Central memory CD8-positive, alpha-beta T cell (primary cell): ENCODE measurements at places on chromosomes 2 and 18.

- no peak for DNase-seq
Measured at GRCh38 chr18:23730857-23731256, 41.6 kb downstream of the LAMA3 start.

- no peak for DNase-seq
Measured at GRCh38 chr2:219467736-219468075, 31.0 kb upstream of the GMPPA start.

DNA sequence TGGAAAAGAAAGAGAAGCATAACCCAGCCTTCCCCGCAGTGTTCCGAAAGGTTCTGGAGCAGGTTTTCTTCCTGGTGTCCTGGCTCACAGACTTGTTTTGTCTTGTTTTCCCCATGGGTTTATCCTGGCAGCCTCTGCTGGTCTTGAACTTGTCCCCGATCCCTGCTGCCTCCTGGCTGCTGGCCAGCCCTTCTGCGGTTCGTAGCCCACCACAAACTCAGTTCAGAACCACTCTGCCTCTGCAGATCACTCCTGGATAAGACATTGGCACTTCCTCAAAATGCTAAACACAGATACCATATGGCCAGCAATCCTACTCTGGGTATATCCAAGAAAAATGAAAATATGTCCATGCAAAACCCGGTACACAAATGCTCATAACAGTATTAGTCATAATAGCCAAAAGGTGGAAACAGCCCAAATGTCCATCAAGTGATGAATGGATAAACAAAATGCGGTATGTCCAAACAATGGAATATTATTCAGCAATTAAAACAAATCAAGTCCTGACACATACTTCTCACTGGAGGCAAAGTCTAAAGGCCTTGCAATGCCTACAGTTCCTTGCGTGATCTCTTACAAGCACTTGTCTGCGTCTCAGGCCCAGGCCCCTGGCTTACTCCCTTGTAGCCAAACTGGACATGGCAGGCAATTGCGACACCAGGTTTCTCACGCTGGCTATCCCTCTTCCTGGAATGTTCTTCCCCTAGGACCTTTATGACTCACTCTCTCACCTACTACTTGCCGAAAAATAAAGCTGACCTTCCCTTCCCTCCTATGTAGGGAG is 28.0 kb upstream of the ARHGEF4 start:
- no peak for DNase-seq

DNA sequence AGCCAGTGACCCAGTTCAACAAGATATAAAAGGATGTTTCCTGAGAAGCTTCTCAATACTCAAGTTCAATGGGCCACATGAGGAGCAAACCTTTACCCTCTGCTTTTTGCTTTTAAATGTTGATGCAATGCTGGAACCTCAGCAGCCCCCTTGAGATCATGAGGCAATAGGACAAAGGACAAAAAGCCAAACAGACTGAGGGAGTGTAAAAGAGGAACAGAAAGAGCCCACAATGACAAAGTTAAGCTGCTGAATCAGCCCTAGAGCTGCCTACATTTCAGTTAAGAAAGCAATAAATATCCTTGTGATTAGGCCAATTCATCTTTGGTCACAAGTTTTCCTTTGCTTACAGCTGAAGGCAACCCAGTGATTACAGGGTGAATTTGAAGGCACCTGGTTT is 76.9 kb downstream of the MRO start:
- DNase-seq, result no peak

DNA sequence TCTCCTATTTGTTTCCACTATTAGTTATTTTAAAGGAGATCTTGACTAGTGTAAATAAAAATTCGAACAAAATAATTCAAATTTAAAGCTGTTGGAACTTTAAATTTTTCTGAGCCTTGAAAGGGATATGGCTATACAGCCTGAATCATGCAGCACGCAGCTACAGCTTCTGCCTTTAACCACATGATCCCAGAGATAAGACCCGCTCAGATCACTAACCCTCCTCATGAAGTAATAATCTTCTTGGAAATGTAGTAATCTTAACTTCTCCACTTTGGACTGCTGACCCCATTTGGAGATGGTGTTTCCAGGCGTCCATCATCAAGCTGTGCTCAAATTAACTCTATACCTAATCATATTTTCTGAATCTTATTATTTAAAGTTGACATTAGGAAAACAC is 336.6 kb downstream of the DSC3 start:
- no peak for DNase-seq

DNA sequence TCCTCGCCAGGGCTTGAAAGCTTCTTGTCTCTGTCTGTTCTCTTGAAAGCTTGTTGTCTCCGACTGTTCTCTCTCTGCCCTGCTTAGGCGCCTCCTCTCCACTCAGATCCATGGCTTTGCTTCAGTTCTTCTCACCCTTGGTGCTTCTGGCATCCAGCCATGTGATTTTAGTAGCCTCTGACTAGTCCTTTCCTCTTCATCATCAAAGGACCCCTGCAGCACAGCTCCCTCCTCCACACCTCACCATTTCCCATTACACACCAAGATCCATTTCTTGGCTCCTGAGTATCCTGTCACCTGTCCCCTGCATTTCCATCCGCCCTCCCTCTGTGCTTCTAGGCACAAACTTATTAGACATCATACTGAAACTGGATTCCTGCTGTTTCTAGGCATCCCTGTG is 59.4 kb downstream of the ZNF236 start:
- no peak for DNase-seq

DNA sequence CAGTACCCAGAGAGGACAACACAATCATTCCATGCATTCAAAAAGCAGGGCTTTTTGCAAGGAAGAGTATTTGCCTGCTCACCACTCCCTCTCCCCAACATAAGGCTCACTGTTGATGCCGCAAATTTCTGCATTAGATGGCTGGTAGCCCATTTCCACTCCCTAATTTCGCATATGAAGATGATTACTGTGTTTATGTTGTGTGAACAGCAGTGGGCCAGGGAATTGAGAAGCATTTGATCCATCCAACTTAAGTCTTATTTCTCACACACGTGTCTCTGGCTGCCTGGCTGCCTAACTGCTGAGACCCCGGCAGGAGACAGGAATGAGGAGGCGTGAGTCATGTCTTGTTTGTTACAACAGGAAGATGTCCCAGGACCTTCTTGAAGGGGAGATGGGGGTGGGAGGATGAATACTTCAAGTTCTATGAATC is 294.1 kb downstream of the ALK start:
- no peak for DNase-seq

DNA sequence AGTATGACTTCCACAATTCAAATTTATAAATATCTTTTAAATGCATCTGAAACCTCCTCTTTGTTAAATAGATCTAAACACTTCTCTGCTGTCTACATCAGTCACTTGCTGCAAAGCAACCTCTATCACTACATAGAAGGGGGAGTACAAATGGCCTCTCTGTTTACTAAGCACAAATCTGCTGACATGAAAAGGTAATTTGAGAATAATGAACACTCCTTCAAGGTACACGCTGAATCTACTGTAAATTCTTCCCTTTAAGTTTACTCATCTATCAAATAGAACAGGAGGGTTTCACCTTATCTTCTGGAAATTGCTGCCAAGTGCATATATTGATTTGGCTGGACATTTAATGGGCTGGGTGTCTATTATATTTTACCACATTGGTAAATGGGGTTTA is 879.6 kb downstream of the SUCLG1 start:
- DNase-seq, result no peak

DNA sequence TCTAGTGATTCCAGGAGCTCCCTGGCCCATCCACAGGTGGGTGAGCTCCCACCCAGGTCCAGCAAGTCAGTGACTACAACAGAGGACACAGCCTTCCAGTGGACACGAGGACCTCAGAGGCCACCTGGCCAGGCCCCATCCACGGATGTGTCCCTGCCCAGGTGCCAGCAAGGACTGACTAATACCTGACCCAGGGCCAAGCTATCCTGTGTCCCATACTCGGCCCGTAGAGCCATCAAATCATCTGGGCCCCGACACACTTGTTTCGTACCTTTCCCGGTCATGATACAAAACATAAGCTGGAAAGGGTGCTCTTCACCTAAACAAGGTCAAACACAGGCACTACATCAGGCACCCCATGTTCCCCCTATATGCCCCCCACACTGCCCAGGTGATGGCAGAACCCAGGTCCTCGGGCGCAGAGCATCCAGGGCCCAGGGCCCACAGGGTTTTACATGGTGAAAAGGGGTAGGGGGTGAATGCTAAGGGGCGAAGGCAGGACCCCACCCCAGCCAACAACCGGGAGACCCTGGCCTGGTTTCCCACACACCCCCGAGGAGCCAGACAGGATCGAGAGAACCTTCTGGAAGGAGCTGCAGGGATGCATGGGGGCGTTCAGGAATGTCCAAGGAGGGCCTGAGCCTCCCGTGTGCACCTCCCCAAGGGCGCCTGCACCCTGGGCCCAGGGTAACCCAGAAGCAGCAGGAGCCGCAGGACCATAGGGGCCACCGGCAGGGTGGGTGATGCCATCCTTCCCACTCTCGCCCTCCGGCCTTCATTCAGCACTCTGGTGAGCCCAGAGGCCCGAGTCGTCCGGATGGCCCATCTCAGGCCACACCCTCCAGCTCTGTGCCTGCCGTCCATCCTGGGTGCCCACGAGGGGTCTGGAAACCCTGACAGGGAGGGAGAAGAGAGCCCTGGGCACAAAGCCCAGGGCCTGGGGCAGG is 94.3 kb downstream of the HDAC4 start:
- no peak for DNase-seq

DNA sequence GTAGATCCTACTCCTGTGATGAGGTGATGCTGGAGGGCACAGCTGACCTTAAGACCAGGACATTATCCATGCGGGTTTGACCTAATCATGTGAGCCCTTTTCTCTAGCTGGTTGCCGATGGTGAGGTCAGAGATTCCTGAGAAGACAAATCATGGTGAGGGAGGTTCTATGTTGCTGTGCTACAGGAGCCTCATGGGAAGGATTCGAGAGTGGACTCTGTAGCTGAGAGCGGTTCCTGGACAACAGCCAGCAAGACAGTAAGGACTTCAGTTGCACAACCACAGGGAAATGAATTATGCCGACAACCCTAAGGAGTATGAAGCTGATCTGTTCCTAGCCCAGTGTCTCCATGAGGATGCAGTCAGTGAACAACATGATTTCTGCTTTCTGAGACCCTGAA is 80.4 kb downstream of the EPB41L3 start:
- no peak for DNase-seq
